SK-N-SH (cell line): ENCODE measurements at places on chromosomes 12 and 14. TPM values are rescaled to one million over a fixed set of nuclear protein-coding genes. Genes with fewer than 3 reads are reported as not detected.

DNA sequence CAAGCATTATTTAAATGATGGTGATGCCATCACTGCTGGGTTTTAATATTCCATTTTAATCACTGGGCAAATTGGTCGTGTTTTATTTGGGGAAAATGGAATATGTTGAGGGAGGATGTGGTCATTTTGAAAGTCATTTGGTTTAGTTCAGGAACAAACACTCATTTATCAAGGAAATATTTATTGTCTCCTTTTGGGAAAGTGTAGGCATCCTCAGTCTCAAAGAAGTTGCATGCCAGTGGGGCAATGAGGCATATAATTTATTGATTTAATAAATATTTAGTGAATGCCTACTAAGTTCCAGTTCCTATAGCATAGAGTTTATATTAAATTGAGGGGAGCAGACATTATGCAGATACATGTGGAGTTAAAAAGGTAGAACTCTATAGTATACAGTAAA is 134.3 kb downstream of the NPAS3 start:
- no peaks in the 10 kb centered on the region for H3K27me3 ChIP-seq
- no peak overlapping the region for H3K27ac ChIP-seq
- H3K4me3 ChIP-seq = no peak overlapping the region

- H3K27ac ChIP-seq = peak overlapping the region; percentile 82; the same call in 1 of the 2 replicates
- peaks cover 31% of the 10 kb centered on the region for H3K36me3 ChIP-seq
- no peaks in the 10 kb centered on the region for H3K27me3 ChIP-seq
- no peaks in the 10 kb centered on the region for H3K4me1 ChIP-seq
- H3K4me3 ChIP-seq = peak overlapping the region; percentile 83
- no peak for DNase-seq
These were observed 482 bp upstream of the PSMC1 start for GRCh38 chr14:90255871-90256270.

Gene HPD
- polyA plus RNA-seq = 1.8 and 1.9 TPM in 2 replicates

DNA sequence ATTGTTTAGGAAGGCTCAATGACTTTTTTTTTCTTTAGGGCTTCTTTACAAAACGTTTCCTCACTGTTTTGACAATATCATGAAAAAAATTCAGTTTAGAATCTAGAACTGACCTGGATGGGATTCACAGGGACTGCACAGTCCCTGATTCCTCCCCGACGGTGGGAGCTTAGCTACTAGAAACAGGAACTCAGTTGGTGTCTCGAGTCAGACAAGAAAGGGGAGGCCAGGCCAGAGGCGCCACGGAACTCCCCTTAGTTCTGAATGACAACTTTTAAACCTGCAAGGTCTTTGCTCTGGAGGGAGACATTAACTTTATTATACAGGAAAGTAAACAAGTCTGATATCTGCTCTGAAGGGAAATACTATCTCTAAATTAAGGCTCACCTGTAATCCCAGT is 45.4 kb upstream of the SRP54 start:
- no peaks in the 10 kb centered on the region for H3K27me3 ChIP-seq
- DNase-seq = no peak

DNA sequence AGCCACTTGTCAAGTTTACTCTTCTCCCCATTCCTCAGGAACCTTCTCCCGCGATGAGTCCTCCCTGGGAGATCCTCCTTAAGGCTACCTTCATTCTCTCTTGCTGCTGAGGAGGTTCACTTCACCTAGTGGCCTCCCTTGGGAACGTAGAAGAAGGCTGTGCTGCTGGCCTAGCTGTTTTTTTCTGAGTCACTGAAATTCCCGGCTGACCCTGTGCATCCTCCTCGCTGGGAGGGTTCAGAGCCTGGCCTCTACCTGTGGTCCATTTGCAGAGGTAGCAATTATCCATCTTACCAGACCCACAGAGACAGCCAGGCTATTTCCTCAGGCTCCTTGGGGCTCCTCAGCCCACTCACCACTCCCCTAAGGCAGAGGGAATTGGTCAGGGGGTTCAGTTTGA is 4.6 kb downstream of the KRT82 start:
- no peak overlapping the region for H3K27ac ChIP-seq
- no peaks in the 10 kb centered on the region for H3K4me1 ChIP-seq
- DNase-seq = no peak
- H3K27me3 ChIP-seq = peaks cover 42% of the 10 kb centered on the region
- H3K36me3 ChIP-seq = no peaks in the 10 kb centered on the region

- H3K27me3 ChIP-seq = no peaks in the 10 kb centered on the region
- DNase-seq = peak; percentile 58
- H3K36me3 ChIP-seq = no peaks in the 10 kb centered on the region
- no peaks in the 10 kb centered on the region for H3K4me1 ChIP-seq
- no peak overlapping the region for H3K27ac ChIP-seq
These were observed 91.6 kb downstream of the DHRS2 start for GRCh38 chr14:23727566-23728335.

DNA sequence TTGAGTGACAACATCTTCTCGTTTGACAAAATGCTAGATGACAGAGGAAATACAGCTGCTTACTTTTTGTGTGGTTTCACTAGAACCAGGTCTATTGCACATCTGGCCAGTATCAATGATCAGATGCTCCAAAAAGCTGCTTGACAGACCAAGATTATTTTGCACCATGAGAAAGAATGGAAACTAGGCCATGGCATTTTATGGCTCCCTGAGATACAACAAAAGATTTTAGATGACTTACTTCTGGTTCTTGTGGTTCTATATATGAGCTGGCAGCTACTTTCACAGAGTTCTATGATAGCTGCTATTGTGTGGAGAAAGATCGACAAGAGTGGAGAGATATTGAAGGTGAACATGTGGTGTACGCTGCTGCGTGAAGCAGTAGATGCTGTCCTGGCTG is 25.9 kb upstream of the PPFIBP1 start:
- no peak overlapping the region for H3K27ac ChIP-seq
- H3K27me3 ChIP-seq = no peaks in the 10 kb centered on the region
- no peaks in the 10 kb centered on the region for H3K4me1 ChIP-seq
- H3K4me3 ChIP-seq = no peak overlapping the region
- no peaks in the 10 kb centered on the region for H3K36me3 ChIP-seq
- DNase-seq = no peak

Gene MANSC4
- polyA plus RNA-seq = not detected in 2 replicates

DNA sequence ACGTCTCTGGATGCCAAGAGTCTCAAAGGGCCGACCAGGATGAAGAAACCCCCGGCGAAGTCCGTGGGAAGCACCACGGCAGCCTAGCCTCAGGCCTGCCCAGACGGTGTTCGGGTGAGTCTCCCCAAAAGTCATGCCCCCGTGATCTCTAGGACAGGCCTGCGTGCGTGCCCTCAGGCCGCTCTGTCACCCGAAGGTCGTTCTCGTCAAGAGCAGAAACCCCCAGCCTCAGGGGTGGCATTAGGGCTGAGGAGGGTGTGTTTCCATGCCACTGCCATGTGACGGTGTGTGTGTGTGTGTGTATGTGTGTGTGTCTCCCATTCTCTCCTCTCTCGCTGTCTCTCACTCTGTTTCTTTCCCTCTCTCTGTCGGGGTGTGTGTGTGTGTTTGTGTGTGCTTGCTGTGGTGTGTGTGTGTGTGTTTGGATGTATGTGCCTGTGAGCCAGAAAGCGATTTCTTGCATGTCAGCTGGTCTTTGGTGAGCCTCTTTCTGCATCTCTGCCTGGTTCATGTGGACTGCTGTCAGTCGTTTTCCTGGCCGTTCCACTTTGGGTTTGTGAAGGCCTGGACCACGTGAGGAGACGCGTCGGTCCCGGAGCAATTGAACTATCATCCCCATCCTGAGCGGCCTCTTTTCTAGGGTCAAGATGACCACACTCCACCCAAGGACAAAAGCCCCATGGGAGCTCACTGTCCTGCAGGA is 772.5 kb upstream of the ALG10B start:
- H3K4me1 ChIP-seq = no peaks in the 10 kb centered on the region
- no peak overlapping the region for H3K27ac ChIP-seq
- no peak overlapping the region for H3K4me3 ChIP-seq
- H3K36me3 ChIP-seq = no peaks in the 10 kb centered on the region

Gene MYH7
- polyA plus RNA-seq = not detected in 2 replicates

DNA sequence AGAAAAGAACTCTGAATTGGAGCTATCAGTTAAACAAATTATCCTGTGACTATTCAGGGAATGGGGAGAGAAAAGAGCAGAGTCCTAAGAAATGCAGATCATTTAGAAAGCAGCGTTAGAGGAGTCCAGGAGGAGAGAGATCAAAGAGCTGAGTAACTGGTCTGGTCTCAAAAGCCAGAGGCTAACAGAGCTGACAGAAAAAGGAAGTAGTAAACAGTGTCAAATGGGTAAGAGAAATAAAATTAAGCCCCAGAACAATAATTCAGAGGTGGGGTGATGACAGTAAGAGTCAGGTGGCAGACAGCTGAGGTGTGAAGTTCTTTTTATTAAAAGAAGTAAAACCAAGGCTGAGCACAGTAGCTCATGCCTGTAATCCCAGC is 19.3 kb downstream of the GXYLT1 start:
- H3K4me1 ChIP-seq = peaks cover 6% of the 10 kb centered on the region; the same call in 1 of the 2 replicates
- H3K27ac ChIP-seq = no peak overlapping the region
- H3K4me3 ChIP-seq = no peak overlapping the region
- H3K36me3 ChIP-seq = peaks cover 7% of the 10 kb centered on the region

DNA sequence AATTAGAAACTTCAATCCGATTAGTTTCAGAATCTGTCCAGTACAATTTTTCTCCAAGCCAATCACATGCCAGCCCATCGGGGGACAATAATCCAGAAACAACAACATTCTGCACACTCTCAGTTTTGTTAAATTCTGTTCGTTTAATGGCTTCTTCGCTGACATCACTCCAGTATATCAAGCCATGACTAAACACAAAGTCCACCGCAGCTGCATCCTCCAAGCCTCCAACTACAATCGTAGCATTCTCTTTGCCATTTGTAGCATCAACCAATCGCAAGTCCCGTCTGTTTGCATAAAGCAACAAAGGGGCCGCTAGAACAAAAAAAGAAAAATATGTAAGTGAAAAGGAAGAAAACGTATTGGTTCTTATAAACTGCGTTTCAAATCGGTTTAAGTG is 22.5 kb downstream of the LRP6 start:
- no peaks in the 10 kb centered on the region for H3K27me3 ChIP-seq
- peaks cover 4% of the 10 kb centered on the region for H3K36me3 ChIP-seq
- H3K4me3 ChIP-seq = no peak overlapping the region
- H3K27ac ChIP-seq = no peak overlapping the region

Gene GPHN
- 6.9 and 8.8 TPM in 2 replicates for polyA plus RNA-seq

DNA sequence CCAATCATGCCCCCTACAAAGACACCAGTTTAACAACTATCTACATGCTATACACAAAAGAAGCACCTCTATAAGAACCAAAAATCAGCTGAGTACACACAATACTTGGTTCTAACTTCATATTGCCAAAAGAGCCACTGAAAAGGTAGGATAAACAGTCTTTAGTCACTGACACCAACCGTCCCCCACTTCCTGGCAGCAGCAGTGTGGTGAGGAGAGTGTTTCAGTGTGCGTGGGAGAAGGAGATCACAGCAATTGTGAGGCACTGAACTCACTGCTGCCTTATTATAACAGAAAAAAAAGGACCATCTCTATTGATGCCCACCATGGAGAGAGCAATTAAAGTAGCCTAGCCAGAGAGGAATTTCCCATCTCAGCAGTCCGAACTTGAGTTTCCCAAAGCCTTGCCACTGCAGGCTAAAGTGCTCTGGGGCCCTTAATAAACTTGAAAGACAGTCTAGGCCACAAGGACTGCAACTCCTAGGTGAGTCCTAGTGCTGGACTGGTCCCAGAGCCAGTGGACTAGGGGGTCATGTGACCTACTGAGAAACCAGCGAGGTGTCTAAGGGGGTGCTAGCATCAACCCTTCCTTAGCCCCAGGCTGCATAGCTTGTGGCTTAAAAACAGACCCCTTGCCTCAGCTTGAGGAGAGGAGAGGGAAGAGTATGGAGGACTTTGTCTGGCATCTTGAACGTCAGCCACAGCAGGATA is 37.1 kb upstream of the LMNTD1 start:
- no peak for DNase-seq
- H3K27ac ChIP-seq = no peak overlapping the region
- H3K4me1 ChIP-seq = no peaks in the 10 kb centered on the region
- no peaks in the 10 kb centered on the region for H3K36me3 ChIP-seq
- H3K27me3 ChIP-seq = no peaks in the 10 kb centered on the region

DNA sequence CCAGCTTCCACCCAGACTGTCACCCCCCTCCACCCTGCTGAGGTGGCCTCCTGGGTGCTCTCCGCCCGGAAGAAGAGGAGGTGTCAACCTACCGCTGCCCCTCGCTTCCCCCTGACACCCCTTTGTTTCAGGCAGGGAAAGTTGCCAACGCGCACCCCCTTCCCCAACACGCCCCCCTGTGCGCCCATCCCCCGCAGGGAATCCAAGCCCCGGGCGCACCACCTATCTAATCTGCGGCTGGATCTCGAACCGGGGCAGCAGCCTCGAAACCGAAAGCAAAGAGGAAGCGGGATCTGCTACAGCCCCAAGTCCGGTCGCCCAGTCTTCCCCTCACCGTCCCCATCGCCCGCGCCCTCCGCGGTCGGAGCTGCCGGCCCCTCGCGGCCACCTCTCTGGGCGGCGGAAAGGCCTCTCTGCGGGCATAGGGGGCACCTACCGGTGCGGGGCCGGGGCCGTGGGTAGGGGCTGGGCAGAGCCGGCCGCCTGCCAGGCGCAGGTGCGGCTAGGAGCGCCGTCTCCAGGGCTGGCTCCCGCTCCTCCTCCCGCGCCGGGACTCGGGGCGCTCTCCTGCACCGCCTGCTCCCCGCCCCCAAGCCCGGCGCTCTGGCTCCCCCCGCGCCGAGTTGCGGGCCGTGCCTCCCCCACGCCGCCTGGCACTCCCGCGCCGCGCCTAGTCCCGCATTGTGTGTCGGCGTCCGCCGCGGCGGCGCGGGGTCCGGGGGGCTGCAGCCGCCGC is 18.3 kb upstream of the PLEKHH1 start:
- H3K36me3 ChIP-seq = no peaks in the 10 kb centered on the region
- H3K27me3 ChIP-seq = peaks cover 21% of the 10 kb centered on the region; the same call in 1 of the 2 replicates
- no peak overlapping the region for H3K27ac ChIP-seq
- peak overlapping the region; percentile 78 for H3K4me3 ChIP-seq
- DNase-seq = peak; percentile 83
- peaks cover 18% of the 10 kb centered on the region; the same call in 1 of the 2 replicates for H3K4me1 ChIP-seq

GRCh38 chr14:100224229-100224866 is 14.6 kb upstream of the YY1 start:
- no peak overlapping the region for H3K4me3 ChIP-seq
- no peak for DNase-seq
- H3K27ac ChIP-seq = no peak overlapping the region
- no peaks in the 10 kb centered on the region for H3K4me1 ChIP-seq

- H3K4me3 ChIP-seq = no peak overlapping the region
- no peaks in the 10 kb centered on the region for H3K36me3 ChIP-seq
- no peak for DNase-seq
- no peaks in the 10 kb centered on the region for H3K27me3 ChIP-seq
- H3K27ac ChIP-seq = no peak overlapping the region
These were observed 66.3 kb downstream of the GPR135 start for GRCh38 chr14:59398841-59399240.

Gene DRAM1
- 37.4 and 61.1 TPM in 2 replicates for polyA plus RNA-seq

Gene CACNA2D4
- polyA plus RNA-seq = 0.02 TPM in 1 of 2 replicates, not detected in the other

DNA sequence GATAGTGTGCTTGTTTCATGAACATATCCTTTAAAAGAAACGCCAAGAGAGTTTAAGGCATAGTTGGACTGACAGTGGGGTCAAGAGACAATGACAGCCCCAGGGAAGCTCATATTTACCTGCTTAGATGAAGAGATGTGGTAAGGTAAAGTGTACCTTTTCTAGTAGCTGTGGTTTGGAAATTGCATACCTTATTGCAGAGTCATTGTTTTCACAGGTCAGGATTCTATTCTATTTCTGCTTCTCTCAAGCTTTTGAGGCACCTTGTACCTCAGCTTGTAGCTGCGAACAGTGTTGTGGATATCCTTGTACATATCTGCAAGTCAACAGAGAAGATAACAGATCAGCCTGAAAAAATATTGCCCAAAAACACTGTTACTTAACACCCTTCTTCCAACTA is 47.7 kb downstream of the ATP6V1D start:
- DNase-seq = no peak
- no peaks in the 10 kb centered on the region for H3K27me3 ChIP-seq
- no peaks in the 10 kb centered on the region for H3K4me1 ChIP-seq

Gene GALNT8
- not detected in 2 replicates for polyA plus RNA-seq

Gene FGF23
- not detected in 2 replicates for polyA plus RNA-seq
